T-helper 1 cell treated with Interleukin-12 subunit alpha and Interleukin-12 subunit beta and Interleukin-4 antibody, amounts not matched to agents 30 ng/mL and 1 ng/mL, for 36 hours (primary cell): ENCODE measurements at places on chromosomes 3 and 15. TPM values are rescaled to one million over a fixed set of nuclear protein-coding genes. Genes with fewer than 3 reads are reported as not detected.

CCDC39 gene
- total RNA-seq: not detected in 2 replicates

HTR3C gene
- total RNA-seq: not detected in 2 replicates

CRYGS gene
- total RNA-seq: 4.7 and 5.5 TPM in 2 replicates

RHCG gene
- total RNA-seq: not detected in 2 replicates

CASR gene
- total RNA-seq: not detected in 2 replicates

RPL4 gene
- 1,987 and 1,989 TPM in 2 replicates for total RNA-seq

TGM5 gene
- 0.20 and 0.39 TPM in 2 replicates for total RNA-seq

ADAMTSL3 gene
- total RNA-seq: not detected in 2 replicates

TCTA gene
- 21.6 and 24.1 TPM in 2 replicates for total RNA-seq

LRRIQ4 gene
- total RNA-seq: not detected in 2 replicates

VEPH1 gene
- not detected in 2 replicates for total RNA-seq

GHSR gene
- not detected in 2 replicates for total RNA-seq

OR5K2 gene
- total RNA-seq: not detected in 2 replicates

KCTD6 gene
- total RNA-seq: 10.7 and 11.2 TPM in 2 replicates

ACVR2B gene
- total RNA-seq: 6.4 and 7.5 TPM in 2 replicates

GOLGA8K gene
- 0.61 and 0.88 TPM in 2 replicates for total RNA-seq

CYP11A1 gene
- total RNA-seq: not detected in 2 replicates

AADACL2 gene
- not detected in 2 replicates for total RNA-seq

SMAD6 gene
- 0.07 and 0.37 TPM in 2 replicates for total RNA-seq

ACTRT3 gene
- 0.39 and 0.59 TPM in 2 replicates for total RNA-seq

SLC22A13 gene
- total RNA-seq: 0.71 and 0.78 TPM in 2 replicates

C2CD4B gene
- 0.17 and 0.24 TPM in 2 replicates for total RNA-seq

ILDR1 gene
- total RNA-seq: 0.27 and 0.37 TPM in 2 replicates

ACSBG1 gene
- total RNA-seq: not detected in 2 replicates

RTP1 gene
- not detected in 2 replicates for total RNA-seq

MCF2L2 gene
- 3.8 and 3.9 TPM in 2 replicates for total RNA-seq

SLITRK3 gene
- total RNA-seq: not detected in 2 replicates

ITIH4 gene
- total RNA-seq: 15.2 and 15.6 TPM in 2 replicates
